ENCODE measurements at places on chromosomes 4 and X. TPM values are rescaled to one million over a fixed set of nuclear protein-coding genes. Genes with fewer than 3 reads are reported as not detected.

DNA sequence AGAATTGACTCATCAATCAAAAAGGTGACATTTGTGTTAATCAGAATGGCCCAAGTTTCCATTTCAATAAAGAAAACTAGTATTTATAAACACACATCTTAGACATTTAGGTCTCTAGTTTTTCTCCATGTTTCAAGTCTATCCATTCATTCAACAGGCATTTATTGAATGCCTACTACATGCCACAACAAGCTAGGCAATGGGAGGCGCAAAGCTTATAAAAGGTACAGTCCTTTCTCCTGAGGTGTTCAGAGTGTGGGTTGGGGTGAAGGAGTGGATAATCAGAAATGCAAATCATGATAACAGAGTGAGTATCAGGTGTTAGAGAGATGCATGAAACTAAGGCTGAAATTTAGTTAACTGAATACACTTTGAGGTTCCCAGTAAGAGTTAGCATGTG is 78.0 kb downstream of the HCCS start:
- DNase-seq = no peak

HTRA3 gene
- total RNA-seq = 59.8 TPM

GRCh38 chr4:149999485-150000074 is 78.7 kb upstream of the DCLK2 start:
- DNase-seq = no peak

DNA sequence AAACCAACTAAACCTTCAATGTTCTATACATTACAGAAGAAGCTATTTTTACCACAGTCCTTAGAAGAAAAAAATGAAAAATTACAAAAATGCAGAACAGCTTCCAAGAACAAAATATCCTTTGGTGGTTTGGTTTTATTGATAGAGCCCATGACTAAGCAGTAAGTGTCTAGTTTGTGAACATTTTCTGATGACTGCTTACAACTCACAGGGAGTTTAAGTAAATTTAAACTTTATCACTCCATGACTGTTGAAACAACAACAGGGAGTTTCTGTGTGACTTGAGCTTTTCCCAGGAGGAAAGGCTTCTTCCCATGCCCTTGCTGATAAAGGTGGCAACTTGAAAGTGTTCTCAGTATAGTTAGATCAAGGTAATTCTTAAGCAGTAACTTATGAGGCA is 2.9 kb downstream of the PF4 start:
- no peak for DNase-seq

GRCh38 chr4:67104145-67104544 is 441.2 kb downstream of the CENPC start:
- no peak for DNase-seq

DNA sequence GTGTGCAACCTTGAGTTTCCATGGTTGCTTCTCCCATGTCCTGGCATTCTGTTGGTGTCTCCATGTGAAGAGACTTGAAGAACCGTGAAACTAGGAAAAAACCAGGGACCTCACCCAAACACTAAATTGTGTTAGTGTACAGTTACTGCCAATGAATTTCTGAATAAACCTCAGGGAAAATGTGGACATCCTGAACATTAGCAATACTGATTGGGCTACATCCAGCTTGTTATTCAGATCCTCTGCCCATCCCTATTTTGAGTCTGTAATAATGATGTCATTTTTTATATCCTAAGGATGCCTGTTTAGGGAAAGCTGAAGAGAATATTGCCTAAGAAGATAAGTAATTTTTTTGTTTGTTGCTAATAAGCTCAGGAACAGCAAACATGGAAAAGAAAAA is 262.7 kb downstream of the TMA16 start:
- DNase-seq = no peak

DNA sequence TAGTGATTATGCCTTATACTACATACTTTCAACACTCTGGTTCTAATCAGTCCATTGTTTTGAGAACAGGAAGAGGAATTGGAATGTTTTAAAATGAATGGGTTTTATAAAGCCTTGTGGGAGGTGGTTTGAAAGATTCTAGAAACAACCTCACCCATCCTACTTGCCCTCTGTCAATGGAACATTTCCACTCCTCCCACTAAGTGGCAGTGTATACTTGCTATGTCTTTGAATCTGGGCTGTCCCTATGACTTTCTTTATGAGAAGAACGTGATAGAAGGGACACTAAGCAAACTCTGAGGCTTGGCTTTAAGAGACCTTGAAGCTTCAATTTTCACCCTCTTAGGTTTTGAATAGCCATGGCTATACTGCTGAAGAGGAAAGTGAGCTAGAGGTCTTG is 611.2 kb downstream of the PPP4R3C start:
- no peak for DNase-seq

C1QTNF7 gene
- 33.2 TPM for total RNA-seq

- DNase-seq = no peak
Observed at GRCh38 chrX:83501003-83501402, 7.1 kb upstream of the POU3F4 start.

- DNase-seq = no peak
Observed at GRCh38 chr4:106618956-106619355, 250.4 kb upstream of the GIMD1 start.

DNA sequence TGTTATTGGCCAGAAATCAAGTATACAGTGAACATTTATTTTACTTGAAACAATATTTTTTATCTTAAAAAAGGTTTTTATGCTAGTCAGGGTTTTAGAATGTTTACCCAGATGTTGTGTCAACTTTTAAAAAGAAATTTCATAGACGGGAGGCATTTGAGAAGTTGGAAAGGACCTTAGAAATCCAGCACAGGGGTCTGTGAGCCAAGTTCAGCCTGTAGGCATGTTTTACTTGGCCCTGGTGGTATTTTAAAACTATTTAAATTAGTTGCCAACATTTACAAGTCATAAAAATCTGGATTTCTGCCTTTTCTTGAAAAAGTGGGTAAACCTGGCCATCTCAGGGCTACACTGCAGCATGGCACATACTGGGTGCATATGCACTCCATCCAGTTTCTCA is 25.5 kb upstream of the FHL1 start:
- DNase-seq = no peak

DNA sequence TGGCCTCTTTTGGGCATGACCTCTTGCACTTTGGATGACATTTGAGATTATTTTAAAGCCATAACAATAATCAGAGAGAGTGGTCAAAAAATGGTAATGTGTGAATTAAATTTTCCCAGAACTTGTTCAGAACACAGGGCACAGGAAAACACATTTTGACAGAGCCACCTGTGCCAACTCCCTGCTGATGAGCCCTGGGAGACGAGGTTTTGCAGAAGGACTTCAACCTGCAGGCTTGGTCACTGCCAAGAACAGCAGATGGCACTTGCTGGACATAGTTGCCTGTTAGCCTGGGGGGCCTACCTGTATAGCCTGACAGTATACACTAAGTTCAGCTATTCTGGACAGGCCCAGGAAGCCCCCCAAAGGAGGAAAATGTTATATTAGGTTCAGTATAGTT is 277.8 kb upstream of the EMCN start:
- no peak for DNase-seq

DNA sequence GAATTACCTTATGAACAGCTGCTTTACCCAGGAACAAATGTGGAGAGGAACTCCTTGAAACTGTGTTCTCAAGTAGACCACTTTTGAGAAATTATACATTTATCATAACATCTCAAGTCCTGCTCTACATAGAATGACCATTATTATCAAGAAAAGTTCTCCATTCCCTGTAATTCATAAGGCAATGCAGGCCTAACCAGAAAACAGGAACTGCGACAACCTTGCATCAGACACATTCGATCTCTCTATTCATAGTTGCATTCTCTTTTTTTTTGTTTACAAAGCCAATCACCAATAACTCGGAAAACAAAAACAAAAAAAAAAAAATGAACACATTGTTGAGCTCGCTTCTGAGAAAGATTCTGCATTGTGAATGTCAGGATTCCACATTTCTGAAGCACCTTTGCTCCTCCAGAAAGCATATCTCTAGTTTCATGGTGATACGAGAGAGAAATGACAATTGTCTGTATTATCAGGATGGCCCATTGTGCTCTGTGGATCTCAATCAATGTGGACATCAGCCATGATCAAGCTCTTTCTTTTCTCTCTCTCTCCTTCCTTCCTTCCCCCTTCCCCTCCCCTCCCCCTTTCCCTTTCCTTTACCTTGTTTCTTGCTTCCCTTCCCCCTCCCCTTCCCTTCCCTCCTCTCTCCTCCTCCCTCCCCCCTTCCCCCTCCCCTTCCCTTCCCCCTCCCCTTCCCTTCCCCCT is 32.4 kb upstream of the CD99 start:
- no peak for DNase-seq

DNA sequence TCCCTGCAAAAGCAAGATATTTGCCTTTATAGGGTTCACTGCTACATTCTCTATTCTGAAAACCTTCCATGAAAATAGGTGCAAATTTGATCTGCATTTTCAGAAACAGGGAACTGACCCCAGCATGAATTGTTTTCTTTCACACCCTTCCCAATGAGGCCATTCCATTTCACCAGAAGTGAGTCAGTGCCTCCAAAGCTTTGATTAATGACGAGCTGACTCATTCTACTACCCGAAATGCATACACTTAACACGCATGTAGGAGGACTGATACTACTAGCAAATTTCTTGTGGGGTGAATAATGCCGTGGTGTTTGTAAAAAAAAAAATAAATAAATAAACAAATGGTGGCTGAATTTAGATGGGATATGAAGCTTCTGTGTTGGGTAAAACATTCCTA is 146.9 kb upstream of the FGF13 start:
- DNase-seq = no peak

DNA sequence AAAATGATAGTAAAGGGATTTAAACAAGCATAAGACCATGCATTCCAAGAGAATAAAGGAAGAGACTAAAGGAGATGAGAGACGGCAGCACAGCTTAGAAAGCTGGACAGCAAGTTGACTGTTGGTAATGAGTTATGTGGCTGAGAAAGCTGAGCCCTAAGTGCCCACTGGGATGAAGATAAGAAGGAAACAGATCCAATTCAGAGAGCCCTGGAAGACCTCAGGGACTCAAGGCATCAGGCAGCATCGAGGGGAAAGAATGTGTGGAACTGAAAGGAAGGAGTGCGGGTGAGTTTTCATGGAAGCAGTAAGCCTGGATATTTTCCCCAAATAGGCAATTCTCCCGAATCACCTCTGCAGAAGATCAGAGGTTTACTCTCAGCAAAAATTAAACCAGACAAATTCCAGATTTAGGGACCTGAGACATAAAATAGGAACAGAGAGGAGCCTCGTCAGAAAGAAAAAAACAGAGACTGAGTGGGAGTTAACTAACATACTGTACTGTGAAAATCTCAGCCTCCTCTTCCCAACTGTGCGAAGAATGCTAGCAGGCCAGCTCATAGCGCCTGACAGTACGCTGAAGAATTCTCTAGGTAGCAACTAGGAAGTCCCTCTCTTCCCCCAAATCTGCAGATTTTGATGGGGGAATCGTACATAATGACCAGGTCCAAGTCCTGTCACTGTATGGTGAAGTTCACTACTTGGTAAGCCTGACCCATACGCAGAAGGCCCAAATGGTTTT is 187.7 kb upstream of the TAPT1 start:
- no peak for DNase-seq

NUP62CL gene
- 1.2 TPM for total RNA-seq

DNA sequence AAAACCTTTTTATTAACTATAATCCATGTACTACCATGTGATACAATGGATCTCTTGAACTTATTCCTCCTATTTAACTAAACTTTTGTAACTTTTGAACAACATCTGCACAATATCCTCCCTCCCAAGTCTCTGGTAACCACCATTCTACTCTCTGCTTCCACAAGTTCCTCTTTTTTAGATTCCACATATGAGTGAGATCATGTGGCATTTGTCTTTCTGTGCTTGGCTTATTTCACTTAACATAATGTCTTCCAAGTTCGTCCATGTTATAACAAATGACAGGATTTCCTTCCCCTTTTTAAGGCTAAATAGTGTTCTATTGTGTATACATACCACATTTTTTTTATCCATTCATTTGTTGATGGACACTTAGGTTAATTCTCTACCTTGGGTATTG is 28.1 kb downstream of the DCAF8L1 start:
- DNase-seq = no peak

DNA sequence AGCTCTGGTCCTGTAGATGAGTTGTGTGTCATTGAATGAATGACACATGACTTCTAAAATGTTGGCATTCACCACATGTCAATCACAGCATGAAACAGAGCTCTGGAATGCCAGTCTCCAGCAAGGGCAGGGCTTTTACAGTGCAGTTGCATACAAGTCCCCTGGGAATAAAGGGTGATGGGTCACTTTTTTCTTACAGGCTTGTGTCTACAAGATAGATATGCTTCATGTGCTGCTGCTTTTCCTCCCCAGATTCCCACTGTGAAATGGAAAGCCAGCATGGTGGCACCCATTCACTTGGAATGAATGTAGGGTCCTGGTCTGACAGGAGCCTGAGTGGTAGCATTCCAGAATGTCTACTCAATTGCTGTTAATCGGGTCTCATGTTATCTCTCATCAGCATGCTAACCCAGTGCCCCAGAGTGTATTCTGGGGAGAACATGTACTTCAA is 159.1 kb upstream of the KIT start:
- DNase-seq = peak; percentile 86

- no peak for DNase-seq
Observed at GRCh38 chrX:152028579-152028978, 54.1 kb upstream of the GABRE start.

SORBS2 gene
- total RNA-seq = 1,626 TPM

KLF3 gene
- 50.4 TPM for total RNA-seq

DNA sequence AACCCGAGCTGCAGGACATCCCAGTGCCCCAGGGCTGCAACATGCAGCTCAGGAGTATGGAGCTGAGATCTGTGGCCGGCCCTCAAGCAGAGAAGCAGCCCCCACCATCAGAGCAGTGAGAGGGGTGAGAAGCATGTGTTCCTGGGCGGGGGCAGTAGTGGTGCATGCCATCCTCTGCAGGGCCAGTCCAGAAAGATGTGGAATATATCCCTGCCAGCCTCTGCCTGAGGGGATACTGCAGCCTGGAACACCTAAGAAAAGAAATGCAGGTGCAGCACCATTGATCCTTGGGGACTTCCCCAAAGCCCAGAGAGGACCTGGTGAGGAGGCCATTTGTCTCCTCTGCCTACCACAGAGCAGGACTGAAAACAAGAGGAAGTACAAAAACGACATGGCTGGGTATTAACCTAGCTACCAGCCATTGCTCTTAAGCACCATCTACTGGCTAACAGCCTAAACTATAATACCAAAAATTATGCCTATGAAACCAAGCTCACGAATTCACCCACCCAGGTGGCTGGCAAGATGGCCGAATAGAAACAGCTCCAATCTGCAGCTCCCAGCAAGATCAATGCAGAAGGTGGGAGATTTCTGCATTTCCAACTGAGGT is 158.8 kb downstream of the ADGRA3 start:
- no peak for DNase-seq

GRCh38 chr4:19575924-19576323 is 675.8 kb upstream of the SLIT2 start:
- no peak for DNase-seq

DNA sequence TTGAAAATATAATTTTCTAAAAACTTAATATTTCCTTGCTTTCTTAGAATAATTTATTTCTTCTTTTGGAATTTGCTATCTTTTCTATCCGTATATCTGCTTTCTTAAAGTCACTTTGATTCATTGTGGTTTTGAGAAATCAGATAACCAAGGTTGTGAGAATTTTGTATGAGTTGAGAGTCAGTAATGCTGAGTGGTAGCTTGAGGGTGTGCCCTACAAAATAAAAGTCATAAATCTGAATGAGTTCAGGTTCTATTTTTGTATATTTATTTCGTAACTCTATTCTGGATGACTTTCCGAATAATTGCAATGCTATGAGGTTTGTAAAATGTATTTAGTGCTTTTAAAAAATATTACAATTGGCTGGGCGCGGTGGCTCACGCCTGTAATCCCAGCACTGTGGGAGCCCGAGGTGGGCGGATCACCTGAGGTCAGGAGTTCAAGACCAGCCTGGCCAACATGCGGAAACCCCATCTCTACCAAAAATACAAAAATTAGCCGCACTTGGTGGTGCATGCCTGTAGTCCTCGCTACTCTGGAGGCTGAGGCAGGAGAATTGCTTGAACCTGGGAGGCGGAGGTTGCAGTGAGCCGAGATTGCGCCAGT is 8.9 kb downstream of the COPS4 start:
- DNase-seq = no peak

Measured in esophagus muscularis mucosa (tissue), 4 donors.